NCI-H2171 treated with DMSO at 0.1 percent for 48 hours (cell line): ENCODE measurements at places on chromosomes 11 and 22.

GRCh38 chr11:2700415-2701211 lies 819 bp upstream of the KCNQ1OT1 start:
- no peak for DNase-seq

DNA sequence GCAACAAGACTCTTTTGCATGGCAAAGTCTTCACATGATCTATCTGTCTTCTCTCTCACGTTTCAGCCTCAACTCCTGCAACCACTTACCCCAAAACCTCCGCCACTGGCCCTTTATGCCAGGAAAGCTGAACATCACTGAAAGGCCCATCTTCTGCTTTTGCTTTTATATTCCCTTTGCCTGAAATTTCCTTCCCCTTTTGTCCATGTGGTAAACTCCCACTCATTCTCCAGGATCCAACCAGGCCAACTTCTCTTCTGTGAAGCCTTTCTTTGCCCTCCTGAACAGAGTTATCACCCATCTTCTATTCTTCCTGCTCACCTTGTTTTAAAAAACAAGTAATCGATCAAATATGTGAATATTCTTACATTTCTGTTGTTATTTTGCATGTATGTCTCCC lies 117.8 kb downstream of the WNT11 start:
- no peak for DNase-seq

- no peak for DNase-seq
Measured at GRCh38 chr11:45647786-45648185, 17.6 kb downstream of the CHST1 start.

DNA sequence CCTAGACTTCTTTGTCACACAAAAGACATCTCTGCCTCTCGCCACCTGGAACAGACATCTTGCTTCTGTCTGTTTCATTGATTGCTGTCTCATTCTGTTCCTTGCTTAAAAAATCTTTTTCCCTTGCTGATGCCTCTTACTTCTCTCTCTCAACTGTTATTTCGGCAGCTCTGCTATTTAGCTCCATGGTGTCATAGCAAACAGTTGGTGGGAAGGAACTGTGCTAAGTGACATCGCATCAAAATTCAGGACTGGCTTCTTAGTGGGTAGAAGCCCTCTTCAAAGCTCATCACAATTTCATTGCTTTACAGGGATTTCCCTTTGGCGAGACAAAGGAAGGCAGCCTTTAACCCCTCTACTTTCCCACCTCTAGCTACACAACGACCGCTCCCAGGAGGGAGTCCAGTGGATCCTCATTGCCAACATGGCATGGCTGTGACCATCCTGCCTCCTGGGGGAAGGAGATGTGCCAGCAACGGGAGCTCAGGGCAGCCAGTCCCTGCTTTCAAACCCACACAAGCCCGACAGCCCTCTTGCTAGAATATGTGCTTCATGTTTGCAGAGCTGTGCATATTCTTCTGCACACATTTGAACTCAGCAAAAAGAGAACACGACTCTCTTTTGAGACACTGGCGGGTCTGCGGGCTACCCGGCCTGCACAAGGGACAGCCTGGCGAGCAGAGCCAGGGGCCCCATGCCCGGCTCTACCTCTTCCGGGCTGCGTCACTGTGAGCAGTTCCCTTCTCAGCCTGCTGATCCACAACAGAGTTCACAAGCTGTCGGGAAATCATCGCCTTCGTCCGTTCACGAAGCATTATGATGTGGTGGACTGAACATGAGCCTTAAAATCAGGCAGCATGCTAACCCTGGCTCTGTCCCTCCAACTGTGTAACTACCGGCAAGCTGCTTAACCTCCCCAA lies 51.1 kb upstream of the JAM3 start:
- DNase-seq, result no peak

DNA sequence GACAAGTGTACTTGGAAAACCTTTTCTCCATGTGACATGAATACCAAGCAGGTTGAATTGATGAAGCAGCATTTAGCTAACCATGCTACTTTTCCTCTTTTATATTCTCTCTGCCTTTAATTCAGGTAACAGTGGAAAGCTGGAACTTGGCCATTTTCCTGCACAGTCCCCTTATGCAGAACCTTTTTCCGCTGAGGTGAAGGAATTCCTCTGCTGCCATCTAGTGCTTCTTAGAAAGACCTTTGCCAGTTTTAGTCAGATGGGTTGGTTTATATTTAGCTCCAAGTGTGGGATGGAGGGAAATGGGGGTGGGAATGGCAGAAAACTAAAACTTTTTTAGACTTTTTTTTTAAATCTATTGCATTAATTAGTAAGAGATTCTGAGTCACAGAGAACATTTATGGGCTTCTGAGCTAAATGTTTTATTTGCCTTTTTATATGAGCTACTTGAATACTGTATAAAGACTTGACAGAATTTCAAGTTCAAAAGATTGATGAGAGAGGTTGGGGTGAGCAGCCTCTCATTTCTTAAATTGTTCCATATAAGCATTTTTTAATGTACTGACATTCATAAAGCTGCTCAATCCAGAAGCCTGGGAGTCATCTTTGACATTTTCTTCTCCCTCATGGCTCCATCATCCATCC lies 153.9 kb upstream of the ZC3H12C start:
- peak; percentile 93 for DNase-seq

- no peak for DNase-seq
Measured at GRCh38 chr11:61963282-61964057, 4.0 kb downstream of the FTH1 start.
